ENCODE measurements at places on chromosomes 3 and 15.

DNA sequence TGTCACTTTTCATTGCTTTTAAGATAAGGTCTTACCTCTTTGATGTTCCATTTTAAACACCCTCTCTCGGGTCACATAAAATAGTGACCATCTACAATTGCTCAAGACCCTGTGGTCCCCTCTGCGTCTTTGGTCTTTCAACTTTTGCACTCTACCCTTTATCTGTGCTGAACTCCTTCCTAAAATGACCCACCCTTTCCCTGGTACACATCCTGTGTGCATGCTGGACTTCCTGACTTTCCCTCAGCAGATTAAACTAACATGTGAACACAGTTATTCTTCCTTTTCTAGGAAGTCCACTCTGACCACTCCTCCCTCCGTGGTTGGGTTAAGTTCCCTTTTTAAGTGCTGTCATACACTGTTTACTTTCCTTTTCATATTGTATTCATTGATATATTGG, 414.2 kb downstream of the GABRB3 start:
- no peak for DNase-seq

DNA sequence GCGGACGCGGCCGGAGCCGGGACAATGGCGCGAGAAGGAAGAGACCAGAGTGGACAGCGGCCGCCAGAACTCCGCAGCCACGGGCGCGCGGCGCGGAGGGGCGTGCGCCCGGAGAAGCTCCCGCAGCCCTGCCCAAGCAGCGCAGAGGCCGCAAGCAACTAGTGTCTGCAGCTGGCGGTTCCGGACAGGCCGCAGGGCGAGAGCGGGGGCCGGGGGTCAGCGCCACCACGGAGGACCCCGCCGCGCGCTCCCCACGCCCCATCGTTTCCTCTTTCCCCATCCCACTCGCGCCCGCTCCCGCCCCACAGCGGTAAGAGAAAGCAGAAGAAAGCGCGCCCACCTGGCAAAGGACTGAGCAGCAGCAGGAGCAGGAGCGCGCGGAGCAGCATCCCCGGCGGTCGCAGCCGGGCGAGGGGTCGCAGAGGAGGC, 440 bp downstream of the PRTG start:
- no peak for DNase-seq

DNA sequence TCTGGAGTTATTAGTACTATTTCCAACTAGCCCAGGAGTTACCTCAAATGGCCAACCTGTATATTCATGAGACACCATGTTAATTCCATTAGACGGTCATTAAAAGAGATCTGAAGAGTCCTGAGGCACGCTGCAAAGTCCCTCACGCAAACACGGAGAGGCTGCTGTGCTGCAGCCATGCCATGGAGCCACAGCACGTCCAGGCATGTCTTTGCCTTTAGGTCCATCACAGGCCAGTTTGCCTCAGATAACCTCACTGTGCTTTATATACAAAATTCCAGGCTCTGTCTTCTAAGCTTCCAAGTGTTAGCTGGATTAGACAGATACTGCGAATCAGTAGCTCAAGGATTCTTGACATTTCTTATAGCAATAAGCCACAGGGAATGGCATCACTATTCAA, 9.8 kb upstream of the PLAAT1 start:
- DNase-seq, result no peak

- no peak for DNase-seq
Observed at GRCh38 chr15:74229686-74230085, 6.4 kb upstream of the CCDC33 start.

DNA sequence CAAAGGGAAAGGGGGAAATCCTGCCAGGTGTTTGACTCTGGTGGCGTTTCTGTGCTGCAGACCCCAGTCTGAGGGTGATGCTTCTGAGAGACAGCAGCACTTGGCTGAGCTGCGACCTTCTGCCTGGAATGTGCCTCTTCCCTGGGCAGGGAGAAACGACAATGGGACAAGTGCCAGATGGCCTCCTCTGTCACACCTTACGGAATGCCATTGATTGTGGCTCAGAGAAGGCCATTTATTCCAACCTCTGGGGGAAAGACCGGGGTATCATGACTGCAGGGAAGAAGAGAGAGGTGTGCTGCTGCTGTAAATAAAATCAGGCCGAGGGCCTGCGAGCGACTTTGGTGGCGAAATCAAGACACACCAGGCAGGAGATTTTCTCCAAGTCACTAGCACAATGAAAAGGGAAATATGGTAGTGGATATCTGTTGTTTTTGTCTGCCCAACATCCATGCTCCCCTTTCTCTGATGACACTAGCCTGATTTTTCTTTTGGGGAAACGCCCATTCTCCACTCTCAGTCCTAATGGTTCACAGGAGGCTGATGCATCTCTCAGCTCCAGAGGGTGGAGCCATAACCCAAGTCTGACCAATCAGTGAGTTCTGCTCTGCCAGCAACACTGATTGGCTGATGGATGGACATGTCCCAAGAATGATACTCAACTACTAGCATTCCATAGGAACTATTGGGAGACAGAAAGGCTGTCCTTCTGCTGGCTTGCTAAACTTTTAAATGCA, 336.1 kb downstream of the FOXP1 start:
- no peak for DNase-seq

DNA sequence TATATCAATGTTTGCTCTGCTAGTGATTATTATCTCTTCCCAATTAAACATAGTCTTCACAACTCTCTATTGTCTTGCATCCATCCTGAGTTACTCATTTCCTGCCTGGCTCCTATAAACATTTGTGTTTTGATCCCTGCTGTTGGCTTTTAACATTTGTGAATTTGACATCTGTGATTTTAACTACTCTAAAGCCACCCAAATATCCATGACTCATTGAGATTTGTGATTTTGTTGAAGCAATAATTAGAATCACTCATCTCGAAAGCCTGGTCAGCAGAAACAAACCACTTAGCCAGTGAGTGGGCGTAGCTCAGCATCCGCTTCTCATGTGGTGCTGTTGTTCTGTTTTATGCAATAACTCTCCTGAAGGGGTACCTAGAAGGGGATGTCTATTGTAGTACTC, 174.3 kb upstream of the ZBTB20 start:
- DNase-seq, result no peak

GRCh38 chr3:196624067-196624790, 15.3 kb upstream of the NRROS start:
- peak; percentile 44 for DNase-seq

DNA sequence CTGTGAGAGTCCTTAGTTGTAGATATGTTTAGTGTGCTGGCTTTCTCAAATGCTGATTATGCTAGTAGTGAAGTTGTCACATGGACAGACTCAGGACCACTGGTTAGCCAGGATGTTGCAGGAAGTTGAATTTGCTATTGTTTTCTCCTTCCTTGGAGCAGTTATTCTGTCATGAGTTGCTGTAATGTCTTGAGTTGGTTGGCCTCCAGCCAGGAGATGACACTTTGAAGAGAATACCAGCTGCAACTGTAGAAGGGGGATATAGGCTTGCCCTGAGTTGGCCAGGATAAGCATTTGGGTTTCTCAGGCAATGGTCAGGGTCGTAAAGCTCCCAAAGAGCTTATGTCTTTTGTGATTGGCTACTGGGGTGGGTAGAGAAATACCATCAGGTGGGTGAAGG, 206.7 kb downstream of the ZNF621 start:
- no peak for DNase-seq

GRCh38 chr3:50557106-50557505, 10.4 kb downstream of the C3orf18 start:
- DNase-seq, result no peak

DNA sequence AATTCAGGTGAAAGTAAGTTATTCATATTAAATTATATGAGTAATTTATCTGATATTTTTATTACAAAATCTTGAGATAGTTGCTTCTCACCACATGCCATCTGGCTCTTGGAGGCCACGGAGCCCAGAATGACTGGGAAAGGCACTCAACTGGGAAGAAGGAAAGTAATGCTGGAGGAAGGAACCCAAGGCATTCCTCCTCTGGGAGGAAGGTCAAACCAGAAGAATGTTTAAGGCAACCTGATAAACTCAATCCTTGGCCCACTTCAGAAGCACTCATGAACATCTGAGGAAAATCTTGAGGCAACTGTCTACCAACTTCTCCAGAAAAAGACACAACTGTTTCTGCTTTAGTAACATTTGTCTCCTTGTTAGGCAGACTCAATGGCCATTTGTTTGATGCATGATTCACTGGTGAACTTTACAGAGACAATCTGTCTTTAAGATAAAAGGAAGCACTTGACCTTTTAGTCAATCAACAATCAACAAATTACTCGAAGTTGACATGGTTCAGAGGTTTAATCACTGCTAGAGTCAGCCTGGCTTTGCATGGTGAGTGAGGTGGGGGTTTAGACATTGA, 261.4 kb upstream of the MME start:
- no peak for DNase-seq

GRCh38 chr15:80533790-80534333, 129.7 kb downstream of the ARNT2 start:
- DNase-seq, result no peak

DNA sequence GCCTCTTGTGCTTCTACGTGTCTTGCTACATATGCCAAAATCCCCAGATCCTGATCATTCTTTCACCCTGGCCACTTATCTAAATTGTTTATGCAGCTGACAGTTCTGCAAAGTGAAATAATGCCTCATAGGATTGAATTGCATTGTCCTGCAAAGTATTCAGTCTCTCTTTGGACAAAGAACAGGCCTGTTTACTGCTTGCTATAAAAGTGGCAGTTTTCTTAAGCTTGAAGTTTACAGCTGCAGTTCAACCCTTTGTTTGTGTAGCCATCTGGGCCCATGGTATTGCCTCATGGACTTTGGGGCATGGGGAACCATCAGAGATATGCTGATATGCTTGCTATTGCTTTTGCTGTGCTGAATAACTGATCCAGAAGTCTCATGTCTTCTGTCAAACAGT, 523.2 kb downstream of the OTOL1 start:
- DNase-seq, result no peak

GRCh38 chr15:58966698-58967097, 20.8 kb upstream of the RNF111 start:
- no peak for DNase-seq

- no peak for DNase-seq
Observed at GRCh38 chr15:68371160-68371559, 60.8 kb downstream of the ITGA11 start.

DNA sequence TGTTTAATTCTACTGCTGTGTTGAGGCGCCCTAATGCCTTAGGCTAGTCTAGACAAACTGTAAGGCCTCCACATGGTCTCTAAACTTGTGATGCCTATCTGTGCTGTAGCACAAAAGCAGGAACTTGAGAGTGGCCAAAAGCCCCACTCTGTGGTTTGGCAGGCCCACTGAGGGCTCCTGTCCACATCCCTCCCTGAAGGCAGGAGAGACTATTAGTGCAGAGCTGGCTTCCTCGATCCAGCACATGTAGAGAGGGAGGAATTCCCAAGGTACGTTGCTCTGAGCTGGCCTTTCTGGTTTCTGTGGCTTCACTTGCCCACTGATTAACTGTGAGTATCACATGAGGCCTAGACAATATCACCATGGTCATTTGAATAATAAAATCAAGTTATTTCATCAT, 90.6 kb downstream of the POLR2M start:
- no peak for DNase-seq

DNA sequence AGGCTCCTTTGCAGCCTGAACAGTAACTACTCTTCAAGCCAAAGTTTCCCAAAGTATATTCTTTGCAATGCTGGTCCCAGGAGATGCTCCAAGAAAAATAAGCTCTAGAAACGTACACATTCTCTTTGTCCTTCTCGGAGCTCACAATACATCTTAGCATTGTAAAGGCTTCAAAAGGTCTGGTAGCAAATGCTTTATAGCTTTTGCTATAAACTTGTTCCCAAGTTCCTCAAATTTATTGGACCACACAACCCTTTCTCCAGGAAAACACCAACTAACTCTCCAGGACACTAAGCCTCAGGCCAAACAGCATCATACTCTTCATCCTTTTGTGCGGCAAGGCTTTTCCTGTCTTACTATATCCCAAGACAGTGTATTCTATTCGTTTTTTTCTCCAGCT, 455.6 kb upstream of the PROK2 start:
- DNase-seq, result no peak

DNA sequence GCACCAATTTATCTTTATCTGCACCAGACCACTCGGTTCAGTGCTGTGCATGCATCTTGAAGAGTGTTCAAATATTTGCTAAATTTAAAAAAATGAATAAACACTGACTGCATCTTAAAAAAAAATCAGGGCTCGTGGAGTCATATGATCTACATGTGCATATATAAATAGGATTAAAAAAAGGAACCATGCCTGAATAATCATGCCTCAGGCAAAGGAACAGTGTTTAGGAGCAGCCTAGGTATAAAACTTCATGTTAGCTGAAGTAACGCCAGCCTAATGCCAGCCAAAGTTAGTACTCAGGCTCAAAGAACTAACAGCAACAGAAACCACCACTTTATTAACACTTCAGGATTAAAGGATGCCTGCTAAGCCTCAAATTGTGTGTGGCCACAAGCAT, 9.5 kb downstream of the ABCC5 start:
- no peak for DNase-seq

DNA sequence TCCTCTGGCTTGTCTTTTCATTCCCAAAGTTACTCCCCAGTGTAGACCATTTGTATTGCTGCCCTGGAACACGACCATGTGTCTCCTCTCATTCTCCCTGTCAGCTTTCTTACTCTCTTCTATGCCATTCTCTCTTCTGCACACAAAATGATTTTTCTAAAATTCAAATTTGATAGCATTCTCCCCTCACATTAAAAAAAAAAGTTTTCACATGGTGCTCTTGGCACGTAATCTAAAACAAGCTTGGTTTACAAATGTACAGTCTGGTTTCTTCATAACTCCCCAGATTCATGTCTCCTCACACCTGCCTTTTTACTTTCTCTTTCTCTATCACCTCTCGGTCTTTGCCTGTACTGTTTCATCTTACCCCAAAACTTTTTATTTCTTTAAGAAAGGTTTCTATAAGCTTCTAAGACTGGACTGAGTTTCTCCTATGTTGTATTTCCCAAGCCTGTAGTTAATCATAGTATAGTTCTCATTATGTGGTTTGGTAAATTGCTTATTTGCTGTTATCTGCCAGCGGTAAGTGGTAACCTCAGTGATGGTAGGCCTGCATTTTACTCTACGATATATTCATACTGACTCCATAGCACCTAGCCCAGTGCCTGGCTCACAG, 31.2 kb downstream of the BCHE start:
- no peak for DNase-seq

- DNase-seq, result no peak
Observed at GRCh38 chr3:124747111-124747981, 17.1 kb downstream of the UMPS start.

DNA sequence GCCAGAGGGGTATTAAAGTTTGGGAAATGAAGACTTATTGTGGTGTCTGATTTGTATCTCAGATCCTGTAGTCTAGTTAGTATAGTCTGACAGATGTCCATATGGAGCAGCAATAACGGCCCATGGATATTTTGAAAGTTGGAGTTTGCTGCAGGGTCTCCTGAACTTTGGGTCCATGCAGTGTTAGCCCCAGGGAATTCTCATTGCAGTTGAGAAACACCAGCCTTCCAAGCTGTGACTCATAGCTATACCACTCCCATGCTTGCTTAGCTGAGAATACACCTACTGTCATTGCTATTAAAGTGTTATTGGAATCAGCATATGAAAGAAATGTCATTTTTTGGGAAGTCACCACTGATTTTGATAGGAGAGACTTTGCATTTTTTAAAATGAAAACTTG, 29.2 kb downstream of the TMOD2 start:
- no peak for DNase-seq

All from CD4-positive, alpha-beta T cell treated with Interferon alpha-2 for 1 hour (primary cell).